ENCODE measurements at places on chromosomes 5 and 9.

DNA sequence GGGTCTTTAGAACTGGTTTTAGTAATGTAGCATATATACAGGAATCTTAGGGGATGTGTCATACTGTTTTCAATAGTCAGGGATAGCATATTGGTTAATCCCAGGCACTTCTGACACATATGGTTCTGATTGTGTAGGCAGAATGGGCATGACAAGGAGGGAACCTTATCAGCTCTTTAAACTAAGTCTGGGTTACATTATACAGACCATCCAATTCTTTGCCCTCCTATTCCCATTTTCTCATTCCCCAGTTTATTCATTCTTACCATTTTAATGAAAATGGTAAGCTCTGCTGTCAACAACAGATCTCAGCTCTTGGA is 85.1 kb downstream of the NDUFAF2 start:
- DNase-seq: peak; percentile 13

GRCh38 chr5:151461312-151461711 is 13.9 kb downstream of the SLC36A1 start:
- DNase-seq: no peak

DNA sequence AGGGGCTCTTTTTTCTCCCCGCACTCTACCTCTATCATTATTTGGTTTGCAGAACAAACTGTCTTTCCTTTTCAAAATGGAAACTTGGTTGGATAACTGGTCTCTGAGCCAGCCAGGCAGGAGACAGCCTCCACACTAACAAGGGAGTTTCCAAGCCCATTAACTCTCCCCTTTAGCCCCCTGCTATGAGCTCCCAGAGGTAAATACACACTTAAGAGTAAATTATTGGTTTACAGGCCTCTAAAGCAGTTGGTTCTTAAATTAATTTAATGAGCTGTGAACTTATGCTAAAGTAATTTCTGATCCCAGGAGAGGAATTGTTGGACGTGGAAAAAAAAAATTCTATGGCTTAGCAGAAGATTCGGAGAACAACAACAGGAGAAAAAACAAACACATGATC is 30.3 kb downstream of the EPB41L4A start:
- no peak for DNase-seq

GRCh38 chr9:122562134-122562760 is 9.3 kb downstream of the OR1N2 start:
- DNase-seq: peak; percentile 84

DNA sequence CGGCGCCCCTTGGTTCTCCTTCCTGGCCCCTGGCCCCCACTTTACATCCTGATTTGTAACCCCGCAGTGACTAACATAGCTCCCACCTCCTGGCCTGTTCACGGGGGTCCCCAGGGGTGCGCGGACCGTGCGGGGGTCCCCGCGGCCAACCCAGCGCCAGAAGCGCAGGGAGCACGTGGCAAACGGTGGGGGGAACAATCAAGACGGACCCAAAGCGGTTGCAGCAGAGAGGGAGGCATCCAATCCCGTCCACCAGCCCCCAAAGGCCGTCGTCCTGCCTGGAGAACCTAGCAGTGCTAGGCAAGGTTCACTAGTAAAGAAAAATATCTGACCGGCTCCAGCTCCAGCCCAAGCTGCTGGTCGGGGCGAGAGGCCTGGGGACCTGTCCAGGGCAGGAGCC is 201.5 kb downstream of the AUH start:
- DNase-seq: no peak

DNA sequence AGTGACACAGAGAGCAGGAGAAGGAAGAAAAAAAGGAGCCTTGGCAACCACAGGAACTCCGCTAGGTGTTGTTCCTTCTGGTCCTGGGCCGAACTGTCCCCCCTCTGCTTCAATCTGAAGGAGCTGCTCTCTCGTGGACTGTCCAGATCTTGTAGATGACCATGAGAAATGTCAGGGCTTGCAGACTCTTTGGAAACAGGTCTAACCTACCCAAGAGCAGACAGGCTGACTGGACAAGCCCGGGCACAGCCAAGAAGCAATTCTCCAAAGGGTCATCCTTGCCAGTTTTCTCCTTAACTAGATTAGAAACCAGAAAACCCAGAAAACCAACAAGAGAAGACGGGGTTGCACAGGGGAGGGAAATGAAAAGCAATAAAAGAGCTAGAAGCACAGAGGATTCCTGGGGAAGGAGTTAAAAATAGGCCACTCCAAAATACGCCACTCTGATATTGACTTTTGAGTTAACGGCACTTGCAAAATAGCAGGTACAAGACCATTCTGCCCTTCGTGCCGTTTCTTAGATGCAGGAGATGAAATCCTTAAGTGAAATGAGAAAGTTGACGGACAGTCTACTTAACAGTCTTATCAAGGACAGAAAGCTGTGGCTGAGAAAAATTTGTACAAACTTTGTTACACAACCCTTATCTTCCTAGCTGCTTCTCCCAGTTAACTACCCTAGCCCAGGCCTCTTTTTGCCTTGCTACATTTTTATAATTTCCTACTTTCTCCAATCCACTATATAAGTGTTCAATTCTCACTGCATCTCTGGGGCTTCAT is 5.8 kb downstream of the GCNT4 start:
- DNase-seq: no peak

GRCh38 chr5:171978519-171978918 is 27.9 kb downstream of the FBXW11 start:
- DNase-seq: no peak

- DNase-seq: peak; percentile 57
Observed at GRCh38 chr5:147483188-147483790, 26.6 kb downstream of the DPYSL3 start.

DNA sequence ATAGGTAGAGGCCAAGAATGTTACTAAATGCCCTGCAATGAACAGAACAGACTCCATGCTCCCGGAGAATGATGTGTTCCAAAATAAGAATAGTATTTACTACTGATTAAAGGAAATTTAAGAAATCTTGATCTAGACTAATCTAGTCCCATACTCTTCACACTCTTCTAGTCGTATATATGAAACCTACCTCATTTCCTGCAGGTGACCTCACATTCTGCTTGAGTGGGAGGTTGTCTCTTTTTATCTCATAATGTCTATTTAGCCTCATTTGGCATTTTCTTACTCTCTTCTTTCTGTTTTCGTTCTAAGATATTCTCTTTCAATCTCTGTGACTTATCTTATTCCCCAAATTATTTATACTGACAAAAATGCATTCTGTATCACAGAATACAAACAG is 9.2 kb upstream of the SHOC1 start:
- no peak for DNase-seq

DNA sequence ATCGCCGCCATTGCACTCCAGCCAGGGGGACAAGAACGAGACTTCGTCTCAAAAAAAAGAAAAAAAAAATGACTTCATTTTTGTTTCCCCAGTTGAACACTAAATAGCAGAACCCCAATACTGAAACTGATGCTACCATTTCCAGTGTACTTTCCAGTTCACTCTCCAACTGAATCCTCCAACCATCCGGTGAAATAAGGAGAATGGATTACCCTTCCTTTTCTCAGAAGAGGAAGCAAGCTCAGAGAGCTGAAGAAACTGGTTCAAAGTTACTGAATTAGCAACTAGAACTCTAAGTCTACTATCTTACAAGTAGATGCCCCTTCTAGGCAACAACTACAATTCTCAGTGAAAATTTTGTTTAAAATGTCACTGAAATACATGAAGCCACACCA is 3.9 kb downstream of the FAM13B start:
- DNase-seq: no peak

DNA sequence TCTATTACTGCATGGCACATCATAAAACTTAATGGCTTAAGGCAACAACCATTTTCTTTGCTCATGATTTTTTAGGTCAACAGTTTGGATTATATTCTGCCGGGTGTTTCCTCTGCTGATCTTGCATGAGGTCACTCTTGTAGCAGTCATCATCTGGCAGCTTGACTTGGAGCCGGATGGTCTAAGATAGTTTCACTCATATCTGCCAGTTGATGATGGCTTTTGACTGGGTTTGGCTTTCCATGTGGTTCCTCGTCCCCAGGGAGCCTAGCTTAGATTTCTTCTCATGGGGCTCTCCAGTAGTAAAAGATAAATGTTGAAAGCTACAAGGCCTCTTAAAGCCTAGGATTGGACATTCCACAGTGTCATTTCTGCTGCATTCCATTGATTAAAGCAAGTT is 27.4 kb downstream of the LNPEP start:
- DNase-seq: no peak

GRCh38 chr9:116163293-116164055 is 9.9 kb downstream of the PAPPA start:
- DNase-seq: peak; percentile 9

DNA sequence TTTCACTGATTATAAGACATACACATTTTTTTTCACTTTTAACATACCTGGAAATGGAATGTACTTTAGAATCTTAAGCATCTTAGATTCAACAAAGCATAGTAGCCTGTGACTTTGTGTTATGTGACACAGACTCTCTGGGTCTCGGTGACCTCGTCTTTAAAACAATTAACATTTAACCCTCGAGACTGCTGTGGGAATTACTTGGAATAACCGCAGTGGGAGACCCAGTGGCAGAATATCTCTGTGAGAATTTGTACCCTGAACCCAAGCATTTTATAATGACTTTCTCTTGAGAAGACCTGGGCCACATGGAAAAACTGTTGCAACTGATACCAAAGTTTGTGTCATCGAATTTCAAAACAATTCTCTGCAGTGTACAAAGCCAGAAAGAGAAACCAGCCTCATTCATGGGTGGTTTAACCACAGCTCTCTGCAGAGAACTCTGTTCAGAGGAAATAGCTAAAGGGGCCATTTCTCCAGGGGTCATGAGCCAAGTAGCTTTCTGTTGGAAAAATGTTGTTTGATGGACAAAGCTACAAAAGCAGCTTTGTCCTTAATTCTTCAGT is 10.0 kb upstream of the RETREG1 start:
- no peak for DNase-seq

- no peak for DNase-seq
Observed at GRCh38 chr5:78275998-78276543, 18.4 kb downstream of the AP3B1 start.

GRCh38 chr9:27118916-27119315 is 9.9 kb downstream of the TEK start:
- DNase-seq: no peak

- DNase-seq: no peak
Observed at GRCh38 chr5:39730699-39731098, 305.9 kb upstream of the DAB2 start.

DNA sequence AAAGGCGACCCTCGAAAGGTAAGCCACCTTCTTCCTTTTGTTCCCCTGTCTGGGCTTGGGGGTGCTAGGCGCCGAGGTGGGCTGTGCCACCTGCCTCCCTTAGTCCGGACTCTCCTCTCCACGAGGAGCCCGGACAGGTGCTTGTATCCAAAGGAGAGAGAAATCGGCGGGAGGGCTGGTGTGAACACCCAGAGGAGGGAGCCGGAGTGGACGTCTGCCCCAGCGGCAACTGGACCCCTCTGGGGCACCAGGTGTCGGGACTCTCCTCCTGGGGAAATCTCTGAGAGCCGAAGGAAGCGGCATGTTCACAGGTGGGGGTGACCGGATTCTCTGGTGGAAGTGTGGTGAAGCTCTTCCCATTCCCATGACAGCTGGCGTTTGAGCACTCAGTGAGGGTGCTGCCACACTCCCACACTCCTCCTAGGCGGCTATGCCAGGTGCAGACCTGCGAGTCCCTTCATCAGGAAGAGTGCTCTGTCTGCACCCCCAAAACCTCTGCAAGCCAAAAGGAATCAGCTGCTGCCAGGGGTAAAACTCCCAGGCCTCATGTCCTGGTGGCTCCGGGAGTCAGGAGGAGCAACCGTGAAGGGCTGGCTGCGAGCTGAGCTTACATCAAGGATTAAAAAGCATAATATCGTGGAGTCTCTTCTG is 921 bp downstream of the KCNIP1 start:
- DNase-seq: peak; percentile 72

DNA sequence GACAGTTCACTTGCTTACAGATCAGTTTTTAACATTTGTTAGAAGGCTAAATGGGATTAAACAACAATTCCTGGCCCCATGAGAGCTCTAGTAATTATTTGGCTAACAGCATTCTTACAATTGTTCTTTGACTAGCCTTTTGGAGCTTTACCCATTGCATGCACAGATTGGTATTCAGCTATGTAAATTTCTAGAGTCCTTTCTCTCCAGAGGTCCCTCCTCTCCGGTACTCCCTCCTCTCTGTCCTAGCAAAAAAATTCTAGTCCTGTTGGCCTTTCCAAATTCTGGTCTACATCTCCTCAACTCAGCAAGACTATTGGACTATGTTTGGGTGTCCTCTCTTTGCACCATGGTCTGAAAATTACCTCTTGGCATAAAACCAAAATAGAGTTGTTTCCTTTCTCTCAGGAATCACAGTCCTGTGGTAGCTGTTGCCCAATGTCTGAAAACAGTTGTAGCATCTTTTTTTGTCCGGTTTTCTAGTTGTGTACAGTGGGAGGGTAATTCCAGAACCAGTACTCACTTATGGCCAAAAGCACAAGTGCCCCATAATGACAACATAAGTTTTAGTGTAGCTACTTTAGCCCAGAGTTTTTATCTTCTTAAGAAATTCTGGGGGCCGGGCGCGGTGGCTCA is 18.1 kb downstream of the SAR1B start:
- DNase-seq: no peak

GRCh38 chr5:169798438-169798837 is 161.4 kb downstream of the DOCK2 start:
- DNase-seq: no peak

GRCh38 chr9:127708952-127709587 is 2.3 kb downstream of the CFAP157 start:
- DNase-seq: no peak

- peak; percentile 28 for DNase-seq
Observed at GRCh38 chr5:132962429-132963021, 909 bp downstream of the AFF4 start.

GRCh38 chr9:102209176-102209575 is 470.7 kb upstream of the GRIN3A start:
- no peak for DNase-seq

GRCh38 chr5:21688655-21689054 is 1164.5 kb downstream of the CDH12 start:
- DNase-seq: no peak

- DNase-seq: no peak
Observed at GRCh38 chr9:23587903-23588302, 238.1 kb downstream of the ELAVL2 start.

Measured in NCI-H524 (cell line).